ELR (cell line): ENCODE measurements at places on chromosomes 5 and 9.
A peak's percentile ranks its signal among the peaks of the same experiment; 100 is the strongest.

- DNase-seq = no peak
Observed at GRCh38 chr9:1879501-1879900, 135.6 kb upstream of the SMARCA2 start.

DNA sequence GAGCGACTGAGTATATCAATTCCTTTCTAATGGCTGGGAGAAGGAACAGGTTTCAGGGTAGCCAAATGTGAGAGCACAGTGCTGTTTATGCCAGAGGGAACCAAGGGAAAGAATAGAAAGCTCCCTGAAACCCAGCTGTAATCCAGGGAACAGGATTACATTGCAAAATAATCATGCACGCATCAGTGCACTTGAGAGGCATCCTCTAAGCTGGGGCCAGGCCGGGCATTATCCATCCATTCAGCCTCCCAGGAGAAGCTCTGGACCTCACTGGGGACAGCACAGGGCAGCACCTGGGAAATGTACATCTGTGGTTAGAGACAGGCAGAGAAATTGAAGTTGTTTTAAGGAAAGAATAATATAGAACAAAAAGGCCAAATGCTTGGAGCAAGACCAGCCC, 72.7 kb downstream of the MTRR start:
- no peak for DNase-seq

- DNase-seq = no peak
Observed at GRCh38 chr5:158380661-158381060, 521.7 kb upstream of the CLINT1 start.

GRCh38 chr5:124560370-124560769, 186.1 kb downstream of the ZNF608 start:
- DNase-seq = no peak

GRCh38 chr5:142955628-142956027, 185.5 kb downstream of the ARHGAP26 start:
- DNase-seq = no peak

- no peak for DNase-seq
Observed at GRCh38 chr9:89467278-89467625, 30.7 kb downstream of the SEMA4D start.

DNA sequence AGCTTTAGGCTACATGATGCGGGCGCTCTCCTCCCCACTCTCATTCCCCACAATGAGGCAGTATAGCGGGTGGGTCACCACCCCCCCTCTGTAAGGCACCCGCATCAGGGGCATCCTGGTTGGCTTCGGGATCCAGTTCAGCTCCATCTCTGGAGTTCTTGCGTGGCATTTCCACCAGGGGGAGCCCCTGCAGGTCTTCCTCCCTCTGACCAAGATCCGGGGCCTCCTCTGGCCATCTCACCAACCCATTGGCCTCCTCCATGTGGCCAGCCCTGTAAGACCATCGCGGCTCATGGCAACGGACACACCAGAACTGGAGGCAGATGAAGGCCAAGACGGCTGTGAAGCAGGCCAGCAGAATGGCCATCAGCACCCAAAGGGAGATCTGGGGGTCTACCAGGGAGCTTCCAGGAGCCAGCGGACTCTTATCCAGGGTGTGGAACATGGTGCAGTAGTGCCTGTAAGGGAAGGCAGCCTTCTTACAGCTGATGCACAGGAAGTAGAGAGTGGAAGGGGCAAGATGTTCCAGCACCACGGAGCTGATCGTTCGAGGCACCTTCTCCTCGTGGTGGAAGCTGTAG, 77.0 kb downstream of the CYFIP2 start:
- DNase-seq = peak; percentile 67

DNA sequence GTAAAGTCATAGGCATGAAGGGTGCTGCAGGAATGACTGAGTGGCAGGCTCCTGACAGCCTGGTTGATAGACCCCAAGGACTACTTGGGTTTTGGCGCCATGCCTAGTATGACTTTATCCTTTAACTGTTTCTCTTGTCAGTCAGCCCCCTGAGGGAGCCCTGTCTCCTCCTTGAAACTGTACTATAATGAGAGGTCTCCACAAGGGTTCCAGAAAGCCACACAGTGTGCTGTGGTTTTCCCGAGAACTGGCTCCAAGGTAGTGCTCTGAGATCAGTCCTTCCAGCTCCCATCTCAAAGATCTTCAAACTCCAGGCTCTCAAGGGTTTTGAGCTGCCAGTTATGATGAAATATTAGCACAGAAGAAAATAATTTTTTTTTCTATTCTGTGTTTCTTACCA, 26.7 kb upstream of the TNC start:
- DNase-seq = no peak

GRCh38 chr5:125950012-125950615, 473.1 kb upstream of the GRAMD2B start:
- DNase-seq = no peak

- DNase-seq = no peak
Observed at GRCh38 chr9:89756891-89757537, 152.2 kb downstream of the GADD45G start.

- DNase-seq = no peak
Observed at GRCh38 chr5:146059460-146060220, 45.7 kb downstream of the PLAC8L1 start.

DNA sequence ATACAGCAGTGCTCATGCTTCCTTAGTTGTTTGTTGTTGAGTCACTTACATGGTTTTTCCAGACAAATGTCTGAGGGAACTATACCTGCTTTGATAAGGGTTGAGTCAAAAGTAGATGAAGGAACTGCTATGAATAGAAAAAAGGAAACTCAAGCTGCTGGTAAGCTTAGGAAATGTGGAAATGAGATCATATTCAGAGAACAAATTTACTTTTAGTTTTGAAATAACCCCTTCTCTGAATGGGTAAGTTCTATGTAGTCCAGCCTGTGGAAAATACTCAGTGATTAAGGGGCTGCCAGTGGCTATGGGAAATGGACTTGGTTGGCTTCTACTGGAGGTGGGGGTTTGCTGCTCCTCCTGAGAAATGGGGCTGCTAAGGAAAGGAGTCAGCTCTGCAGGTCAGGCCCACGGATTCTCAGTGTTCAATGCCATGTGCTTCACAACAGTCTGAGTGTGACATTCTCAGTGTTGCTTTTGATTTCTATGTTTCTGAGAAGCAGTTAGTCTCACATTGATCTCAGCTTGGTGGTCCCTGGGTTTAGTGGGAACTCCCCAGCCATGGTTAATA, 47.7 kb upstream of the GLRX start:
- peak; percentile 78 for DNase-seq

GRCh38 chr5:169223595-169223953, 77.4 kb downstream of the SLIT3 start:
- DNase-seq = no peak

DNA sequence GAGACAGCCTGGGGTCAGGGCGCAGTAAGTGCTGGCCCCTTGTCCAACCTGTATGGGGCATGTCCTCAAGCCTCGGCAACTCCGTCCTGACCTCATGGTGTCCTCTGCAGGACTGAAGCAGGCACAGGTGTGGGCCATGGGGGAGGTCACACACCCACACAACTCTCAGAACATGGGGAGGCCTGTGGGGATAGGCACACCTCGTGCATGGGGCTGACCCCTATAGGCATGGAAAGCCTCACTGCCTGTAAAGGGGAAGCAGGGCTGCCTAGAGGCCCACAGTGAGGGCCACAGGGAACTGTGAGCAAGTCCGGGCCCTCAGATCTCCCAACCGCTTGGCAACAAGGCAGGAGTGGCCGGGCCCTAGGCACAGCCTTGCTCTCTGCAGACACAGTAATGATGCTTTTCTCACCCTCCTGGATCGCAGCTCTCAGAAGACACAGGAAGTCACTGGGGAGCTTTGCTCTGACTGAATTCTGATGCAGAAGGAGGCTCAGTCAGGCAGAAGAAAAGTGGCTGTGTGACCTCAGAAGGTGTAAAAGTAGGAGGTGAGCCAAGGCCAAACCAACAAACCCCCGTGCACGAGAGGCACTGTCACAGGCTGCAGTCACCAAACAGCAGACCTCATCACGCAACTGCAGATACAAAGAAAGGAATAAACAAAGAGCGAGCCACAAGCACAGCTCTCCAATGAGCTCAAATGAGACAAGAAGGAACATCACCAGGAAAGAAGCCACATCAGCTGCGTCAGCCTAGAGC, 5.4 kb downstream of the IPPK start:
- DNase-seq = no peak

DNA sequence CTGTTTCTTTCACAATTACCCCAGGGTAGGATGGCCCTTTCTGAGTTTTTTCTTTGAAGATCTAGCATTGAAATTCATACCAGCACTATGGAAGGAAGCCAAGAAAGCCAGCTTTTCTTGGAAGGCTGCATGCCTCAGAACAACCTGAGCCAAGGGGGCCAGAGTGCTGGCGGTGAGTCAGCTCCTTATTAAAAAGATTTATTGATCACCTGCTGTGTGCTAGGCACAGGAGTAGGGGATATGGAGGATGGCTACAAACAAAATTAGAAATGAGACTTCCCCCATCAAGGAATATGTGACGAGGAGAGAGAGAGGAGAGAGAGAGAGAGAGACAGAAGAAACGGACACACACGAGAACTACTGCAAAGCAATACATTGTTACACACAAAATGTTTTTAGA, 184.6 kb upstream of the PUM3 start:
- DNase-seq = no peak

DNA sequence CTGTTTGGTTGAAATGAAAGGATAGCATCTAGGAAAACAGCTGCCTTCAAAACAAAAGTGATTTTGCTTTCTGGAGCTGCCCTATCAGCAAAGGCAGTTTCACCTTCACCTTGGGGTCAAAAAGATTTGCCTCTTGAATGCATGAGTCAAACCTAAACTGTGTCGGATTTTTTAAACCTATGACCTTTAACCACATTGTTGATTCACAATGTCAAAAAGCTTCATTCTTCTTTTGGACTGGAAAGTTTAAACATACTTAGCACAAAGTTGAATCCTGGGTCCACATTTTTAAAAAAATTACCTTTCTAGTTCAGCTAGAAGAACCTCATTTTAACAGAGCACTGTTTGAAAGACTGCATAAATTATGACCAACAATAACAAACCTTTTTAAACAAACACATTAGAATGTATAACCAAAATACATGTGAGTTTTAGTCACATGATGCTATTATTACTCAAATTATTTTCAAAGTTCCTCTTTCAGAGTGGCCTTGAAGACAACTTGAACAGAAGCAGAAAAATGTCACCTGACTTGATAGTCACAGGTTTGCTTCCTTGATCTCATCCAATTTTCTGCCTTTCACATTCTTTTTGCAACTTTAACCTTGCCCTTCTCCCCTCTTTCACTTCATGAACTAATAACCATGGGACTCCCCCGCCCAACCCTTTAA, 109.7 kb upstream of the LHFPL2 start:
- peak; percentile 61 for DNase-seq

DNA sequence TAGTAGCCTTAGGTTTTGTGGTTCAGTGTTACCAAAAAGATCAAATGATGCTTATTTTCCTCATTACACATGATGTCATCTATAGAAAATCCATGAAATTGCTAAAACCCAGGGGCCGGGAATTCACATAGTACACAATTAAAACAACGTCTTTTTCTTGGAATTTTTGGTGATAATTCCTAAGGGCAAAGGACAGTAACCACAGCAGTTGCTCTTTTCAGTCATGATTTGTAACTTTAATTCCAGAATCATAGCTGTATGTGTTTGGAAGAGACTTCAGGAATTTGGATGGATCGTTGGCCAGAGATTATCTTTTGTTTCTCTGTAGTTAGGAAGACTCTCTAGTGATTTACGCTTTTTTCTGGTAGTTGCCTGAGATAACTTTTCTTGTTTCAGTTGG, 748.7 kb downstream of the TLE4 start:
- no peak for DNase-seq

GRCh38 chr5:172114875-172115422, 73.1 kb downstream of the STK10 start:
- DNase-seq = no peak

DNA sequence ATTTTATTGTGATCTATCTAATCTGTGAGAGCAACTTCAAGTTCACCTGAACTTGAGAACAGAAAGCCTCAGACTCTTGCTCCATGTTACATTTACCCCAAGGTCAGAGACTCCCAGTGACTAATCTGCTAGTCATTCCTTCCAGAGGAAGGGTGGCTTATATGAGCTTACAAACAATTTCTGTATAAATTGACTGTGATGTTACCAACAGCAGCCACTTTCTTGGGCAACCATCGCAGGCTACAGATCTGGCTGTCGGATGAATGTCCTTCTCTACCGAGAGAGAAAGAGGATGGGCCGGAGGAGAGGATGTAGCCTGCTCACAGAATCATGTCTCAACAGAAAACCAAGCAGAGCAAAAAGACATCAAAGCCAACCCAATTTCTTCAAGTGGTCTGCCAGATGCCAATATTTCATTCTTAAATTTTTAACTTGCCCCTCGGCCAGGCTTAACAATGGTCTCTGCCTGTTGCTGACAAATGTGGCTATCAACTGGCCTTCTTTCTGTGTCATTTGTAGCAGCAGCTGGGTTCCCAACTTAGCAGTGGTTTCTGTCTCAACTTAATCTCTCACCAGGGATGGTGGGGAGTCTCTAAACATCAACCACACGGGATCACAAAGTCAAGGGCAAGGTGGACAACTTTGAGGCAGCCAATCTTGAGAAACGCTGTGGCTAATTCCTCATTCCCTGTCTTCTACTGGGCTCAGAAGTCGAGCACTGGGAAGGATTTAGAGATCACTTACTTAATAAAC, 81.3 kb downstream of the RAPGEF1 start:
- DNase-seq = peak; percentile 95

- no peak for DNase-seq
Observed at GRCh38 chr5:173622183-173623047, 6.0 kb upstream of the BOD1 start.

- DNase-seq = no peak
Observed at GRCh38 chr9:129757045-129757444, 4.2 kb upstream of the PTGES start.

GRCh38 chr5:171907725-171908343, 98.6 kb downstream of the FBXW11 start:
- DNase-seq = peak; percentile 75

- peak; percentile 23 for DNase-seq
Observed at GRCh38 chr9:99326112-99326916, 104.2 kb downstream of the SEC61B start.
